Activated T-helper 1 cell treated with anti-CD3 and anti-CD28 coated beads, Interleukin-12 subunit alpha, Interleukin-12 subunit beta, Interleukin-2, Interleukin-4 antibody, amounts not matched to agents 30 ng/mL and 10 ng/mL and 1 ng/mL, durations not matched to agents 14 hours and 24 hours and 36 hours (primary cell): ENCODE measurements at places on chromosomes 5 and 9. TPM values are rescaled to one million over a fixed set of nuclear protein-coding genes. Genes with fewer than 3 reads are reported as not detected.

INSL6 gene
- total RNA-seq: not detected in 2 replicates

DNA sequence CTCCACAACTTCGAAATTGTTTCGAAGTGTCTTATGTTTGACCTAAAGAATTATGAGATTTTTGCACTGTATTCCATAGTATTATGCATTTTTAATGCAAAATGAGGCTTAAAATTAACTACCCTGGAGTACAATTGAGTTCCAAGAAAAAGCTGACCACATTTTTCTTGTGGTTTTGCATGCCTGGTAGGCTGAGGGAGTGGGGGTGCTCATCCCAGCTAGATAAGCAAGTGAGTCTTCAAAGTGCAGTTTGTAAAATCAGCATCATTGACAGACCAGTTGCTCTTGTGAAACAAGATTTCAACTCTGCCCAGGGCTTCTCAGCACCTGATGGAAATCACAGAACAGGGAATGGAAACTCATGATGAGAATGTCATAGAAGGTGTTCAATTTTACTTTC, 17.0 kb upstream of the NDUFS4 start:
- DNase-seq: no peak

DNA sequence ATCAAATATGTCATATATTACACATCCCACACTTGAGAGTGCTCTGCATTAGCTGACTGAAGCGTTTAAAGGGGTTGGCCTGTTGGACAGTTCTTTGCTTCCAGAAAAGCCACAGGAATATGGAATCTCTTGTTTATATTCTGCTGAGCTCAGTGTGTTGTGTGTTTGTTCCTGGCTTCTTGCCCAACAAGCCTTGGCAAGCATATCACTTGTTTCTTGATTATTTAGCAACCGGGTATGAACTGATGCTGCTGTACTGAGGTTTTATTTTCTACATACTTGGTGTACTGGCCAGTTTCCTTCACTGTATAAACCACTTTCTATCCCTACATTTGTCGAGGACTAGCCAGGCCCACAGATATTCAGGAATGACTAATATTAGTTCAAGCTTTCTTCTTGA, 378.9 kb downstream of the KCTD16 start:
- DNase-seq: no peak

- DNase-seq: no peak
Measured at GRCh38 chr9:97474372-97474925, 27.0 kb upstream of the TMOD1 start.

DNA sequence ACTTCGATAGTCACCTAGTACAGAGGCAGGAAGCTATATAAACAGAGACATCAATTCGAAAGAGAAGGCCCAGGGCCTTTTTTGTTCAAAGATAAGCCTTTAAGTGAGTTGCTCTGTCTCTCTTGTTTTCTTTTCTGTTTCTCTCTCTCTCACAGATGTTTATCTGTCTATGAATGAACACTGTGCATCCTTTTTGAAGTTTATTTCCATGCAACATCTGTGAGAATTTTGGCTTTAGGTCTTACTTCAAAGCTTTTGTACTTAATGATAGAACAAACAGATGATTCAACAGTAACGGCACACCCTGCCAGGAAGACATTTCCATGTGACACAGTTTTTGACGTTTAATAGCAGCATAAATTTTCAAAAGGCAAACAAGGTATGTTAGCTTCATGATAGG, 1413.1 kb upstream of the CDH6 start:
- no peak for DNase-seq
